Neural crest cell (in vitro differentiated cells): ENCODE measurements at places on chromosomes 1 and 21.
A peak's percentile ranks its signal among the peaks of the same experiment; 100 is the strongest.

GRCh38 chr1:37797750-37798345, 4.2 kb downstream of the MANEAL start:
- no peak for DNase-seq

GRCh38 chr1:27507960-27508665, 18.1 kb upstream of the WASF2 start:
- no peak for DNase-seq

- no peak for DNase-seq
These were observed 187.5 kb downstream of the HHAT start for GRCh38 chr1:210516092-210516656.

DNA sequence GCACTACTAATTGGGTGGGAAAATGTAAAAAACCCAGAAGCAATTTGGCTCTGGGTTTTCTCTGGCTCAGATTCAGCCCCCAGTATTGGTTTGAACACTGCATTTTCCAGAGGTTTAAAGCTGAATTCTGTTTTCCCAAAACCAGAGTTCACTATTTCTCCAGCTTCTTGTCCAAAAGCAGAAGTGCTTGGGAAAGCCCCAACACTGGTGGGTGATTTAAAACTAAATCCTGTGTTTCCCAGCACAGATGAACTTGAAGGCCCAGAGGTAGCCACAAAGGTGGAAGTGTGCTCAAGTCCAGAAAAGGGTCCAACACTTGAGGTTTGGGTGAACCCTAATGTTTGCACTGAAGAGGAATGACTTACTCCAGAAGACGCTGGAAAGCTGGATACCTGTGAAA, 678 bp downstream of the MCM3AP start:
- no peak for DNase-seq

- no peak for DNase-seq
These were observed 10.6 kb upstream of the SPSB1 start for GRCh38 chr1:9281908-9282695.

DNA sequence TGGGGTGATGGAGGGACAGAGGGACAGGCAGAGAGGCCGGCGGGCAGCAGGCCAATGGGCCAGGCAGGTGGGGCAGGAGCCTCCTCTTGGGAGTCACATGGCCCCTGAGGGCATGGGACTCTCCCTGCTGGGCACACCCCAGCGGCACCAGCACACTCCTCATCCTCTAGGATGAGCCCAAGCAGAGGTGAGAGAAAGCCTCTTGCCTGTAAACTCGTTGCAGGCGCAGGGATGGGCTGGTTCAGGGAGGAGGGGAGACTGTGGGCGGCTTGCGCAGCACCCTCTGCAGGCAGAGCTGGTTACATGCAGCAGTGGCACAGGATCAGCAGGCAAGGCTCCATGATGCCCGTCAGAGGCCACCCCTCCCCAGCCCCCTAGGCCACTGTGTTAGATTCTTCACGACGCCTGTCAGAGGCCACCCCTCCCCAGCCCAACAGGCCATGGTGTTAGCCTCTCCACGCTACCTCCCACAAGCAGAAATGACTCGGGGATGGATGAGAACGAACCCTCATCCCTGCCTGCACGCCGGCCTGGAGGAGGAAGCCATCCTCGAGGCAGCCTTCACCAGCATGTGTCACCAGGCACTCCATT, 209.7 kb upstream of the VAMP3 start:
- DNase-seq, result peak; percentile 28

- DNase-seq, result no peak
These were observed 8.9 kb downstream of the SLAMF1 start for GRCh38 chr1:160637821-160638539.

GRCh38 chr1:66275601-66276023, 258.3 kb upstream of the SGIP1 start:
- DNase-seq, result no peak

DNA sequence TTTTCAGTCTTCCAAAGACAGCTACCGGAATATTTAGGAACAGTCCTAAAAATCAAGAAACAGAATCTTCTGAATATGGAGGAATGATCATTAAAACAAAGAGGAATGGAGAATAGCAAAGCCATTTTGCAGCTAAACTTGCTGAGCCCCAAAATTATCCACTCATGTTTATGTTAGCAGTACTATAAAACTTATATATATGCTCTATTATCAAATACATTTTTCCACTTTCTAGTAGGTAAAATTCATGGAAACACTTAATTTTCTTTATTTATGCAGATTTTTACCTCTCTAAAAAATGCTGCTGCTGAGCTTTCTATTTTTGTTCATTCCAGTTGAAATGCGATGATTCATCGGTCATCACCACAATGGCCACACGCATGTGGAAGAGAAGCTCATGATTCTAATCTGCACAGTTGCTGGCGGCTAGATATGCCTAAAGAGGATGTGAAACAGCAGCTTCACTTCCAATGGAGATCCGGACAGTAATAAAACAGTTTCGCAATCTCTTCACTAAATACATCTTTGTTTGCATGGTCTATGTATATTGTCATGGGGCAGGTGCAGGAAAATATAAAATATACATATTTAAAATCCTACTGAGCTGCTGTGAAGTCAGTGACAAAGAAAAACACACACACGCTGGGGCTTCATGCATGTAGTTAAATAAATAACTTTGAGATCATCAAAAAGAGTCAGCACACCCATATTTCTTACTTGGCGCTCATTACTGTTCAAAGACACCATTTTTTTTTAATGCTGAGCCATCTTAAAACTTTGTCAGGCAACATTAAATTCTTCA, 292.2 kb downstream of the SMYD3 start:
- DNase-seq, result no peak

GRCh38 chr21:42013931-42014330, 3.8 kb upstream of the ZBTB21 start:
- no peak for DNase-seq

- DNase-seq, result no peak
These were observed 59.8 kb downstream of the MAB21L3 start for GRCh38 chr1:116170721-116171589.

- peak; percentile 38 for DNase-seq
These were observed 2.4 kb upstream of the NFIA start for GRCh38 chr1:61079898-61080336.

GRCh38 chr1:76006234-76006633, 68.3 kb upstream of the ST6GALNAC3 start:
- DNase-seq, result no peak

DNA sequence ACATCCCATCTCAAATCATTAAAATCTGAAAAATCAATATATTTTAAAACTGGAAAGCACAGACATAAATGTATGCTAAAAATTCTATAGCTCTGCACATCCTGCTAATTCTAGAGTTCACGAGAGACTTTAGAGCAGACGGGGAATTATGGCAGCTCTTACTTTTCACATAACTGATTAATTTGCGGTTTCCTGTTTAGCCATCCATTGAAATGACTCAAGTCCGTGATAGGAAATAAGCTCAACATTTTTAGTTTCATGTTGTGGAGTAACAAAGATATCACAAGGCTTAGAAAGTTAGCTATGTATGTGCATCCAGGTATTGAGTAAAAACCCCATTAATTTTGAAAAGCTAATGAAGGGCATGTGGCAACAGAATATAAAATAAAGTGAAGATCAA, 123.2 kb downstream of the SMYD2 start:
- DNase-seq, result no peak

DNA sequence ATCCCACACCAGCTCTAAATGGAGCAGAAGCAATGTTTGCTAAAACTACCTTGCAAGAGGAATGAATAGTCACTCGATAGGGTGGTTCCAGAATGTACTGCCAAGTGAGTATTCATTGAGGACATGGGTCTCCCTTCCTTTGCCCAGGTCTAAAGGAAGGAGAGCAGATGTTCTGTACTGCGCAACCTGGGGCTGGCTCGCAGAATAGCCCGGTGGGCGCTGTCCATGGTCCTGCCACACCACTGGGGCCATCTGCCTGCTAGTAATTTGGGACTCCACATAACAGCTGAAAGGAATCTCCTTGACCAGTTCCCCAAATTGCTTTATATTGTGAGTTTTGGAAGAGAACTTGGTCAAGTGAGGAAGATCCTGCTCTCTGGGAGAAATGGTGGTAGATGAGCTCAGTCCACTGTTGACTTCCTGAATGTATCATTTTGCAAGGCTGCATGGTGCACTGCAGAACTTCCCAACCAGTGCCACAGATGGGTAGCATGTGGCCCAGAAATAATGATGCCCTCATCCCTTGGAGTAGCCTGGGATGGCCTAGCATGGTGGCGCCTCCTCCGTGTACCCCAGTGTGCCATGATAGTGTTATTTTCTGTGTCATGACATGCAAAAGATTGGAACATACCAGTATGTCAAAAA, 5.7 kb downstream of the SLC6A17 start:
- peak; percentile 71 for DNase-seq

- DNase-seq, result peak; percentile 84
These were observed 149.0 kb downstream of the IGSF21 start for GRCh38 chr1:18256282-18257235.

DNA sequence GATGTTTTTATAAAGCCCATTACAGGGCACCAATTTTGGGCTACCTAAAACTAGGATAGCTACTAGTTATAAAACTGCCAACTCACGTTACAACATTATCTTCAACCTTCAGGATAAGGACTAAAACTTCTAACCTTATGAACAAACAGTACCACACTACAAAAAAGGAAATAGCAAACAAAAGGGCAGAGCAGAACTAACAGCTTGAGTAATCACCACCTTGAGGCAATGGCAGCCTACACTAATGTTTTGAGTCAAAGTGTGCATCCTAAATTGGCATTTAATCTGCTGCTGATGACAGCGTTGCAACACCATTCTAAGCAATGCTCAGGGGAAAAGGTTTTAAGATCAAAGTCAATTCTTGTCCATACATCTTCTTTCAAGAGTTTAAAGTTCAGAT, 27.2 kb downstream of the PTP4A2 start:
- DNase-seq, result no peak

DNA sequence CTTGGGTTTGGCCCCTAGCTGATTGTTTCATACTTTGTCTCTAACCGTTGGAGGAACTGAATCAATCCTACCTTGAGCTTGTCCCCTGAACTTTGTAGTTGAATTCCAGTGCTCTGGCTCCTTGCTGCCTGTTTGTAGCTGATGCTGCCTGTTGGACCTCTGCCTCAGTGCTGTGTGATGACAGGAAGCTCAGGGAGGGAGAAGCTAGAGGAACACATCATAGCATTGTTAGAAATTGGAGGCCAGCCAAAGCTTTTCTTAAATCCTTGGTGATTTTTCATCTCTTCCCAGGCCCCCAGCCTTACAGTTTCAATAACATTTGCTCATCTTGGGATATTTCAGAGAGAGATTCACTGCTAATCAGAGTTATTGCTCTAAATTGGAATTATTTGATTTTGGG, 34.0 kb downstream of the MACF1 start:
- DNase-seq, result no peak

DNA sequence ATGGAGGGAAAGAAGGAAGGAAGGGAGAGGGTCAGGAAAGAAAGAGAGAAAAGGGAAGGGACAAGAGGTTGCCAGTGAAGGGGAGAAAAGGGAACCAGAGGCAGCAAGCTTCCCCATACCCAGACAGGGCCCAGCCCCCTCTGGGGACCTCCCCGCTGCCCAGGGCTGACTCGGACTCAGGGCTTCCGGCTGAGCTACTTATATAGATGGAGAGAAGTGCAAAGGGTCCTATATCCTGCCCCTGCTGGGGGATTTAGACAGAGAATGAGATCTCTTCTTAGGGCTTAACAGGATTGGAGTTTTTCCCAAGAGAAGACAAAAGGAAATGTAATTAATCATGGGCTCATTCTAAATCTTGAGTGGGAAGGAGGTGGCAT, at the start of gene ETV3L:
Gene ETV3L (minus strand): TSS at position 176 of the 377 bp plus-strand sequence. CDS start 285 bp downstream, outside the sequence.
- DNase-seq, result no peak

- no peak for DNase-seq
These were observed 78.6 kb upstream of the UBE2U start for GRCh38 chr1:64124704-64125440.

DNA sequence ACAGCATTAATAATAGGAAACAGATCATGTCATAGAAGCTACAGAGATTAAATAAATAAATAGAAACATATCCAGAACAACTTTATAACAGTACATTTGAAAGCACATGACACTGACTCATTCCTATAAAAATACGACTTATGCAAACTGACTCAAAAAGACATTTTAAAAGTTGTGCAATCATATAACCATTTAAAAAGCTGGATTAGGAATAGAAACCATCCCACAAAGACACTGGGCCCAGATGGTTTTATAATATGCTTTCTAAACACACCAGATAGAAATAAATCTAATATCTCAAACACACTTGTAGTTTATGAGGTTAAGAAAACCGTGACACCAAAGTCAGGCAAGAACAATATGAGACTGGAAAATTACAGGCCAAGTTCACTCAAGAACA, 47.6 kb downstream of the MATN1 start:
- no peak for DNase-seq

- no peak for DNase-seq
These were observed 297.6 kb upstream of the VAMP3 start for GRCh38 chr1:7473223-7474142.

- DNase-seq, result no peak
These were observed 223.6 kb downstream of the SRGAP2C start for GRCh38 chr1:121408354-121408753.

DNA sequence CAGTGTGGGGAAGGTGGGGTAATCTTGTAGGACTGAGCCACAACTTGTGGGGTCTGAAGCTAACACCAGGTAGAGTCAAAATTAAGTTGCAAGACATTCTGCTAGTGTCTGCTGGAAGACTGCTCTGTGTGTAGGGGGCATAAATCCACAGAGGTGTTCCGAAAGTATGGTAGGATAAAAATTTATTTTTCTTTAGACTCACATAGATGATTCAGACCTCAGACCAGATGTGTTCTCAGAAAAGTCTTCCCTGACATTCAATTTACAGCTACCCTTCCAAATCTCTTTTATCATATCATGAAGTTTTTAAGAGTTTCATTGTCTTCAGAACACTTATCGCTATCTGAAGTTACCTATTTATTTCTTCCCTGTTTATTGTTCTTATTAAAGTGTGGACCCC, 21.3 kb downstream of the DUSP10 start:
- DNase-seq, result no peak

GRCh38 chr1:159132271-159132881, 39.0 kb upstream of the CADM3 start:
- peak; percentile 76 for DNase-seq

GRCh38 chr1:161936786-161937185, 86.9 kb downstream of the OLFML2B start:
- no peak for DNase-seq

- DNase-seq, result no peak
These were observed 16.3 kb downstream of the URB2 start for GRCh38 chr1:229642376-229642775.

GRCh38 chr1:194975913-194976312, 1632.3 kb downstream of the KCNT2 start:
- no peak for DNase-seq

DNA sequence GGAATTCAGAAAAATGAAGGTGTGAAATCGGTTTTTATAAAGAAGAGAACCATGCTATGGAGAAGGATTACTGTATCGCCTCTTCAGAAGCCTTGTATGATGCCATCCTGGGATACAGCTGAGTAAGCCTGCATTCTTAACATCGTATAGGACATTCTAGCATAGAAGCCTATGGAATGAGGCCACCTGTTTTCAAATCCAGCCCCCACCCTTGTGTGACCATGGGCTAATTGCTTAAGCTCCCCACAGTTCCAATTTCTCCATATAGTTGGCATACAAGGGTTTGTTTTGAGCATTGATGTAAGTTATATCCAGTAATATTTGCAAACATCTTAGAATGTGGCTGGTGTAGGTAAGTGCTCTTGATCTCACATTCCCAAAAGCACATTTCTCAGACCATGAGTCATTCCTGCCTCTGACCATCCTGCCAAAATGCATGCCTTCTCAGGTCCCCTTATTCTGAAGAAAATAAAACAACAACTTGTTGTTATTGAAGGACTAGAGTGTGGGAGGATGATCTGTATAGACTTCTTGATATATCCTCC, 1.5 kb downstream of the OR14A2 start:
- no peak for DNase-seq

- no peak for DNase-seq
These were observed 41.3 kb downstream of the PIK3C2B start for GRCh38 chr1:204453141-204453772.
